ENCODE measurements at places on chromosomes 2 and 18.

GRCh38 chr18:79479116-79479760 lies 83.5 kb downstream of the NFATC1 start:
- DNase-seq, result no peak

GRCh38 chr2:182650704-182651103 lies 65.4 kb upstream of the DNAJC10 start:
- peak; percentile 75 for DNase-seq

- no peak for DNase-seq
Observed at GRCh38 chr2:221675201-221675908, 103.3 kb upstream of the EPHA4 start.

DNA sequence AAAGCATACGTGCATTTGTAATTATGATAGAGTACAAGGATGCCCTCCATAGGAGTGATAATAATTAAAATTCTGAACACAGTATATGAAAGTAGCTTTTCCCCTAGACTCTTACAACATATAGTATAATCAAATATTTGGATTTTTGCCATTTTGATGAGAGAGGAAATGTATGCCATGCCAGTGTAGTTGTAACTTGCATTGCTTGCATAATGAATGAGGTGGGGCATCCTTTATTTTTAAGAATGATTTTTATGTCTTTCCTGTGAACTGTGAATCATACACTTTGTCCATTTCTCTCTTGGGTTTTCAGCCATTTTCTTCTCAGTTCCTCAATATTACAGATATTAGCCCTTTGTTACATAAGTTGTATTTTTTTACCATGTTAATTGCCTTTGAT lies 197.5 kb downstream of the SCG2 start:
- DNase-seq, result no peak

- peak; percentile 80 for DNase-seq
Observed at GRCh38 chr2:156445296-156446220, 9.4 kb downstream of the GPD2 start.

GRCh38 chr2:141380008-141380979 lies 750.5 kb downstream of the LRP1B start:
- DNase-seq, result no peak

DNA sequence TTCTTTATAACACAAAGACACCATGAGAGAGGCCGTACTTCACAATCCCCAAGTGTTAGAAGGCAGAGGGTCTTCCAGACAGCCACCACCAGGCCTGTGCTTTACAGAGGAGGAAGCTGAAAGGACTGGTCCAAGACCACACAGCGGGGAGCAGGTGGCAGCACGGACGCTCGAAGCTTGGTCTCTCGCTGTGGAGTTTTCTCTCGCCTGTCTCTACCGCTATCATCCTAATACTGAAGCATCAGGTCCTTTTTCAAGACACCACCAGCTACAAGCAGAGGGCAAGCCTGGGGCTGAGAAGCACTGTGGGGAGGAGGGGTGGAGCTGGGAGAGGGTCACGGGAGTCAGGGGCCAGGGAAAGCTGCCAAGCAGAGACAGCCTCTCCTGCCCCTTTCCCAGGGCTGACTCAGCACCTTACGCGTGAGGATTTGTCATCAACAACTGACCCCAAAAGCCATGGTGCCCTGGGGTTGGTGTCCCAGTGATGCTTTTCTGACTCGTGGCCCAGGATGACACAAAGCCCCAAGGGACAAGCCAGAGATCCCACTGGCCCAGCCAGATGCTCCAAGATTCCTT lies 31.9 kb upstream of the FOSL2 start:
- peak; percentile 21 for DNase-seq

DNA sequence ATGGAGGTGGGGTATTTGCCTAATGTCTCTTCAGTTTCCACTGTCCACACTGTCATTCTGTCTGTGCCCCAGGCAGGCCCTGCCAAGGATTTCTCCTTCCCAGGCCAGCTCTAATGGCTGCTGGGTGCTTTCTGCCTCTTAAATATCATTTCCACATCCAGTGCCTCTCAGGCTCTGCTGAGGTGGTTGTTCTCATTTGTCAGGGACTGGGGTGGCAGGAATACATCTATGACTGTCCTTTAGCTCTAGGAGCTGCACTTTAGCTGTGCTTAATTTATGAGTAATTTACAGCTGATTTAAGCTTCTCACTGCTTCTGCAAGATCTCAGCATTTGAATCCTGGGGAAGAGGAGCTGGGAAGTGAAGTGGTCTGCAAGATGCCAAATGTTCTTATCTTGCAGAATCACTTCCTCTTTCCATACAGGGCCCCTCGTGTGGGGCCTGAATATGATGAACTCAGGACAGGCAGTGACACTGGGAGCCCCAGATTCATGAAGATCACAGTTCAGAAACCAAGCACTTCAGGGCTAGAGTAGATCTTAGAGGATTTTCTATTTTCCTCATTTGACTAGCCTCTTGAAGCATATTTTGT lies 150.2 kb downstream of the FSHR start:
- no peak for DNase-seq

DNA sequence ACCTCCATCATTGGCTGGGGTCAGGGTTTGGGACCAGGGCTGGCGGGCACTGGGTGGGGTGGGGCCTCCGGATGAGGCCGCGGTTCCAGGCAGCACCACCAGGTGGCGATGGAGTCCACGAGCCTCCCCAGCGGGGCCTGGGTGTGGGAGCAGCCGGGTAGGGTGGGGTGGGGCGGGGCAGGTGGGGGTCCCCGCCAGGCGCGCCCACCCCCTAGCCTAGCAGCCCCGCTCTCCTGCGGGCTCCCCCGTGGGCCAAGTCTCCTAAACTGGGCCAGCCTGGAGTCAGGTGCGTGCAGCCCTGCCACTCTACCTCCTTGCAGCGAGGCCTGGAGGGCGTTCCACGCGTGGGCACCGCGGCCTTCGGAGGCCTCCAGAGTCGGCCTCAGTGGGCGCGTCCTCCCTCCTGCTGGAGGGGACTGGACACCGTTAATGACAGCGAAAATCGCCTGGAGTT lies 187.5 kb downstream of the TWIST2 start:
- DNase-seq, result peak; percentile 7

DNA sequence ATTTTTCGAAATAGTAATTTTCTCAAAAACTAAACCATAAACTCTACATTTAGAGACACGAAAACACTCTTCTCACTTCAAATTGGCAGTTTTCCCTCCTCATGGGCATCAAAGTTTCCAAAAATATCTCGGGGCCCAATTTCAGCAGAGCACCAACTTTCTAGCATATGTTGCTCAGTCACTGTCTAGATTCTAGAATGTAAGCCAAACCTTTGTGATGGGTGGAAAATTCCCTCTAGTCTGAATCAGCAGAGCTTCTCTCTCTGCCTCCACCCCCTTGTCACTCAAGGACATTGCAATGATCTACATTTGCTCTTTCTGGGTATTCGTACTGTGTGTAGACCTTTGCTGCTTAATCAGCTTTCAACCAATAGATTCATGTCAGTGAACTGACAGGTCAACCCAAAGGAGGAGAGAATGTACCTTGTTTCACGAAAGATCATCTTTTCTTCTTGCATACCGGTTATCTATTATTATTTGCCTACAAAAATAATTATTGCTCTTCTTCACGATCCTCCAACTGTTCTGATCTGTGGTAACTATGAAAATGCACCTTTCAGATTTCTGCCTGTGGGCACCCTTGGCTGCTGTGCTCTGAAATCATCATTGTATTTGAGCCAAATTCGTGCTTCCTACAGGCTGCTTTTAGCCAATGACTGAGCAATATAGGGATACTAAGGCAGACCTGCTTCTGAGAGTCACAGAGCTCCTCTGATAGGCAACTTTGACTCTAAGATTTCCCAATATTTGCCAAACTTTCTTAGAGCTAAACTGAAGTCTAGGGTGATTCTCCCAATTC lies 38.7 kb upstream of the GLS start:
- no peak for DNase-seq

- no peak for DNase-seq
Observed at GRCh38 chr2:72999729-73000725, 71.5 kb downstream of the SFXN5 start.

GRCh38 chr18:58727776-58728500 lies 56.7 kb downstream of the MALT1 start:
- DNase-seq, result peak; percentile 9

DNA sequence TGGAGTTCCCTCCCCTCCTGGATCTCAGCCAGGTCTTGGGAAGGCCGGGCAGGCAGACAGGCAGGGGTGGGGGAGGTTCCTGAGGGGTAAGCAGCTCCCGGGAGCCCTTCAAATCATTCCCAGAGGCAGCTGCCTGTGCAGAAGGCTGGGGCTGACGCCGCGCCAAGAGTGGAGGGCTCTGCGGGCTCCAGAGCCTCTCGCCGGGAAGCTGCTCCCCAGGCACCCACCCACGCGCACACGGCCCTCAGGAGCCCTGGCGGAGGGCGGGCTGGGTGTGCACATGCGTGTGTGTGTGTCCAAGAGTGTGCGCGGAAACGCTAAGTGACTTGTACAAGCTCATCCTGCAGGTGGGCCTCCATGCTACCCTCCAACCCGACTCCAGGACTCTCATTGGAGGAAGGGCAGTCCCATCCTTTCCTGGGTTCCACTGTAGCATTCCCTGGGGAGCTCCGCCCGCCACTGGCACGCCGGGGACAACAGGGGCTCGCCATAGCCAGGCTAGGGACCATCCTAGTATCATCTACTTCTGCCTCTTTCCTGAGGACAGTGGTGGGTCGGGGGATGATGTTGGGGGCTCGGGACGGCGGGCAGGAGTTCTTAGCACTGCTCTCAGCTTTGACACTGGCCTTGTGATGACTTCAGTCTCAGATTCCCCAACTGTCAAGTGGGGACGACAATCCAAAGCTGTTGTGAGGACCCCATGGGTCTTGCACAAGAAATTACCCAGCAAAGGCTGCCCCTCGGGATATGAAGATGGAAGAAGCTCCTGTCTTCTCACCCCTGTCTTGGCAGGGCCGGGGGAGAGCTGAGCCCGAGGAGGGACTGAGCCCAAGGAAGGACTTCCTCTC lies 50.3 kb downstream of the INHBB start:
- peak; percentile 7 for DNase-seq

DNA sequence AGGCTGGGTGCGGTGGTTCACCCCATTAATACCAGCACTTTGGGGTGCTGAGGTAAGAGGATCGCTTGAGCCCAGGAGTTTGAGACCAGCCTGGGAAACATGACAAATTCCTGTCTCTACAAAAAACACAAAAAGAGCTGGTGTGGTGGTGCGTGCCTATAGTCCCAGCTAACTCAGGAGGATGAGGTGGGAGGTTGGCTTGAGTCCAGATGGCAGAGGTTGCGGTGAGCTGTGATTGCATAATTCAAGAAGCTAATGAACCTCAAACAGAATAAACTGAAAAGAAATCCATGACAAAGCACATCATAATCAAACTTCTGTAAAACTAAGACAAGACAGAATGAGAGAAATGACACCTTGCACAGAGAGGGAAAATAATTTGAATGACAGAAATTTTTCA lies 54.8 kb downstream of the SEMA4F start:
- peak; percentile 92 for DNase-seq

Measured in kidney glomerular epithelial cell (primary cell).